MG63 (cell line): ENCODE measurements at places on chromosomes 13 and 19. TPM values are rescaled to one million over a fixed set of nuclear protein-coding genes. Genes with fewer than 3 reads are reported as not detected.

RXFP2 gene
- 1.9 and 6.6 TPM in 2 replicates for total RNA-seq

RNF113B gene
- not detected in 2 replicates for total RNA-seq

DNA sequence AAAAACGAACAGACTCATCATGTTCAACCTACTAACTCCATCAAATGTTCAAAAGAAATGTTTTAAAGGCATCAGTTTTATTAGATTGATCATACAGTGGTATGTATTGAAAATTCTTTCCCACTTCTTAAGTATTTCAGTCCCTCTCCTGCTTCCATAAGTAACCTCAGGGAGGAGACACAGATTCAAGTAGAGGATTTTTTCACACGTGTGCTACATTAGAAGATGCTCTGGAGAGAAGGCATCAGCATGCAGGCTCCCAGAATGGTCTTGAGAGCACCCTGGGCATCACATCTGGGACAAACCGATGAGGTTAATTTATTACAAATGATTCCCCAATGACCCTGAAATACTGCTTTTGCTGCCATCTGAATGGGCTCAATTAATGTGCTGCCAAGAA, 3.6 kb downstream of the GPR12 start:
- no peak for DNase-seq

PSG1 gene
- not detected in 2 replicates for total RNA-seq

GRCh38 chr13:97798171-97798821, 155.2 kb upstream of the IPO5 start:
- no peak for DNase-seq

DNA sequence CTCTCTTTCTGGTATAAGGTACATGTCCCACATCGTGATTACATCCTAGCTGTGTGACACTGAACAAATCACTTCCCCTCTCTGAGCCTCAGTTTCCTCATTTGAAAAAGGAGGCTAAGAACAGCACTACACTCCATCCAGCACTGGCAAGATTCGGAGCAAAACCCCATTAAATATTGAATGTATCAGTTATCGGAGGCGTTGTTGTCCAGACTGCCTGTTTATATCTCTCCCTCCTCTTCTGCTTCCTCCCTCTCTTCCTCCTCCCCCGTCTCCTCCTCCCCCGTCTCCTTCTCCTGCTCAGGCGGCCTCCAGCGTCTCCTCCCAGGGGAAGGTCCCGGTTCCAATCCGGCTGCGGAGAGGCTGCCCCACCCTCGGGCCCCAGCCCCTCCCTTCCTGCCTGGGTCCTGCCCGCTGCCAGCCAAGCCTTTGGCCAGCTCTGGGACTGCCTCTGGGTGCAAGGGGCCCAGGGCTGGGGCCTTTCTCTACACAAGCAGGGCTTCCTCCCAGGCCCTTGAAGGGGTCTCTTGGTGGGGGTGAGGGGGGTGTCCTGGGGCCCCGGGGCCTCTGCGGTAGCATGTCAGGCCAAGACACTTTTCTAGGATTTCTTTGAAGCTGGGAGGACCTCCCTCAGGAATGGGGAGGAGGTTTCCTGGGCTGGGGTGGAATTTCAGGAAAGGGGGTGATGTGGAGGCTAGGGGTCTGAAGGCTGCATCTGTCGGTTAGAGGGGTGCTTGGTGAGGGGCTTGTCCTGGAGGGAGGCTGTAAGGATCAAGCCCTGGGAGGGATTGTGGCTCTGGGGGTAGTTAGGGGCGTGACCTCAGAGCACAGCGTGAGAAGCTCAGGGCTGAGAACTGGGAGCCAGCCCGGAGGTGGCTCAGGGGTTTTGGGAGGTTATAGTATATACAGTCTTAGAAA, 1.9 kb downstream of the RRAS start:
- DNase-seq, result peak; percentile 95

IGFL3 gene
- not detected in 2 replicates for total RNA-seq

DNA sequence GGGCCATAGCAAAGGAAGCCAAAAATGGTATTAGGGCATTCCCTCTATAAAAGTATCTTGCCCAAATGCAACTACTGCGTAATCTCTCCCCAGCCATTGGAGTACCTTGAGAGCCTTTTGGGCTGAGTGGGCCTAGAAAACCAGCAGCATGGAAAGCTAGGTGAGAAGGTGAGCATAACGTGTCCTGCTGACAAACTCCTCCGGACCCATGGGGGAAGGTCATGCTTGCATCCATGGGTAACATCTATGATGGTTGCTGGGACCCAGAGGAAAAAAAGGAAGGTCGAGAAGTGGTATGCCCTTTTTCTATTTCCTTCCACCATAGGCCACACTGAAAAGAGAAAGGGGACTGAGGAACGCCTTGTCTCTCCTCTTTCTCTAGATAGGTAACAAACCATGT, 57.4 kb downstream of the ZNF728 start:
- DNase-seq, result no peak
